ENCODE measurements at places on chromosomes 7 and 10.

DNA sequence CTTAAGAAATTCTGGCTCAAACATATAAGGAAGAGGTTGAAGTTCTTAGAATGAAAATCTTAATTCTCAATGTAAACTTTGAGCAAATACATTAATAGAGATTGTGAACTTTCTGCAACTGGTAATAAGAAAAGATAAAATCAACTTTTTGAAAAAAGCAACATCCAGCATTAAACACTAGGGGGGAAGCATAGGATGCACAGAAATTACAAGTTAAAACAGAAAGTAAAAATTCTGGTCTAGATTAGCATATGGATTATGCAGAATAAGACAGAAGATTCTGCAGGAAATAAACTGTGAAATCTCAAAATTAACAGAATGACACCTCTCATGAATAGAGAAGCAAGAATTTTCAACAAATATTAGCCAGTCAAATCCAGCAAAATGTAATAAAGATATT, 38.0 kb upstream of the CAV2 start:
- DNase-seq, result no peak

- no peak for DNase-seq
These were observed 7.9 kb upstream of the NUDCD3 start for GRCh38 chr7:44498230-44498954.

GRCh38 chr10:131035779-131036178, 275.7 kb downstream of the TCERG1L start:
- DNase-seq, result no peak

DNA sequence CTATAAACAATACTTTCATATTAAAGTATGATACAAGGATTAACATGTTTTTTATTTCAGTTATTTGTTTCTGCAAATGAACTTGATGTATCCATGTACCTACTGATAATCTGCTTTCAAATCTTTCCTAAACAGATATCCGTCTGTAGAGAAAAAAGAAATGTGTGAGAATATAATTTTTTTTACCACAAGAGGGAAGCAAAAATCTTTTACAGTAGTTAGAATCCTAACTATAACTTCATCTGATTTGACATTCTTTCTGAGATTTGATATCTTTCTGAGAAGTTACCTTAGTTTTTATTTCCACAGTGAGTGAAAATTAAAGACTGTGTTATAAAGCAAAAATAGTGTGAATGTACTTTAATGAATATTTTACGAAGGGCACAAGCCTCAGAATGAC, 203.9 kb upstream of the PCLO start:
- no peak for DNase-seq

DNA sequence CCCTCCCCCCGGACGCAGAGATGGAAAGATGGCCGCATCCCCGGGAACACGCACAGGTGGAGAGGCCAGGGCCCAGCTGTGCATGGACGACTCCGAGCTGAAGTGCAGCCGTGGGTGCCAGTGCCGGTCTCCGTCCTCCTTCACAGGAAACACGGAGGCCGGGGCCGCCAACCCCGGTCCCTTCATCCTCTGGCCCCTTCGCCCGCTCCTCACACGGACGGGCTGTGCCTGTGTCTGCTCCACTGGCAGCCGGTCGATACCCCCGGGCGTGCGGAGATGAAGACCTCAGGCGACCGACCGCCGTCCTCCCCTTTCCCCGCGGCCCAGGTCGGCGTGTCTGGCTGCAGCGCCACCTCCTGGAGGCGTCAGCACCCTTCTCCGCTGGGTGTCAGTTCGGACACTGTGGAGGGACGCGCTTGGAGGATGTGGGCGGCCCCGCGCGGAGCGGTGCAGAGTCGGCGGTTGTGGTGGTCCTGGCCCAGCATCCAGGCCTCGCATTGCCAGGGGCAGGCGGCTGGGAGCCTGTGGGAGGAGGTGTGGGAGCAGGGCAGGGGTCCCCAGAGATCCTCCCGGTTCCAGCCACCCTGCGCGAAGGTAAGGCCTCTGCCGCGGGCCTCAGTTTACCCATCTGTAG, 9.9 kb downstream of the ZNF511 start:
- DNase-seq, result peak; percentile 58

GRCh38 chr10:44352316-44353127, 32.4 kb downstream of the CXCL12 start:
- DNase-seq, result no peak

Measured in NCI-H1092 treated with DMSO at 0.1 percent for 48 hours (cell line).